H7 (cell line): ENCODE measurements at places on chromosomes 5 and 9.

DNA sequence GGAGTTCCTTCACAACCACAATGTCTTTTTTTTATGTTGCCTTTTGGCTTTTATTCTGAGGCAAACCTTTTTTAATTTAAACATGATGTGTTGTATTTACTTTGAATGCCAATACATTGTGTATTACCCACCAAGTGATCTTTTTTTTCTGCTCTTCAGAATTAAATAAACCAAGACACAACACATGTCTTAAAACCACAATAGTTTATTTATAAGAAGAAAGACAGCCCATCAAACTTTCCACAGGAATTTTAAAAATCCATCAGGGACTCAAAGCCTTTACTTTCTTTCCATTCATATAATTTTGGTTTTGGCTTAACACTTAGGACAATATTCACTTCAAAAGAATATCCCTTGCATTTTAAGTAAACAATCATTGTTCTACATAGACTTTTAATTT, 321.8 kb upstream of the MEF2C start:
- no peak for DNase-seq

DNA sequence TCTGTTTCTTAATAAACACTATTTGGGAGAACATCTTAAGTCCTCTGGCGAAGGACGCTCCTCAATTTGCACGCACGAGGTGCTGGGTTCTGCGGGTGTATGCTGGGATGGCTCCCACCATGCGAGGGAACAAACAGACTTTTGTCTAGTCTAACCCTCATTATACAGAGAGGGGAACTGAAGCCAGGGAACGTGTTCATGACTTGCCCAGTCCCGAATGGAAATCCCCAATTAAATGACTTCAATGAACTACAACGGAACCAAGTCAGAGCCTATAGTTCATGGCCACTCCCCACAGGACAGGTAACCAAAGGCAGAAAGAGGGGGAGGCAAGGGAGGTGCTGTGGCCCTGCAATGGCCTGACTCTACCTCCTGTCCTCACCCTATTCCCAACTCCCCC, 9.3 kb downstream of the TLE1 start:
- DNase-seq, result no peak

GRCh38 chr5:169080448-169080911, 220.5 kb downstream of the SLIT3 start:
- DNase-seq, result no peak

- DNase-seq, result peak; percentile 17
These were observed 40.2 kb upstream of the TRIM32 start for GRCh38 chr9:116646661-116647514.
